GM23248 (cell line): ENCODE measurements at places on chromosomes 1 and 21.

DNA sequence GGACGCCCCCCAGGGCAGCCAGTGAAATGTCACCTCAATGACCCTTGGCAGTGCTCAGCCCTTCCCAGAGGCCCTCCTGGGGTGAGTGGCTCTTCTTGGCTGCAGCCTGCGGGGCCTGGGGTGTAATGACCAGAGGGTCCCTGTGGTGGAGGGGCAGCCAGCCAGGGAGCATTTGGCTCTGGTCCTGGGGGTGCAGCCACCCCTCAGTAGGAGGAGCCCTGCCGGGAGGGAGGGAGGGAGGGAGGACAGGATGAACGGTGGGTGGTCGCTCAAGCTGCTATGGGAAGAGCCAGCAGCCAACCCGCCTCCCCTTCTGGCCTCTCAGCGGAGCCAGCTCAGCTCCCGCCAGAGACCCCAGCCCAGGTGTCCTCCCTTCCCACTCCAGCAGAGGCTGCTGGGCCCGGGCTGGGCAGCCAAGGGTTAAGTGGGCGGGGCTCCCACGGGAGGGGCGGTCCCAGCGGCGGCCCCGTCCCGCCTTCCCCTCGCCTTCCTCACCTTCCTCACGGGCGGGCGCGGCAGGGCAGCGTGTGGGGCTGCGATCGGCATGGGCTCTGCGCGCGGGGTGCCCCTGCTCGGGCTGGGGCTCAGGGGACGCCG is 9.0 kb upstream of the PLCH2 start:
- DNase-seq: no peak

GRCh38 chr1:41776891-41777441 is 141.8 kb downstream of the HIVEP3 start:
- no peak for DNase-seq

- peak; percentile 91 for DNase-seq
Observed at GRCh38 chr1:204506969-204507316, 9.3 kb upstream of the MDM4 start.

DNA sequence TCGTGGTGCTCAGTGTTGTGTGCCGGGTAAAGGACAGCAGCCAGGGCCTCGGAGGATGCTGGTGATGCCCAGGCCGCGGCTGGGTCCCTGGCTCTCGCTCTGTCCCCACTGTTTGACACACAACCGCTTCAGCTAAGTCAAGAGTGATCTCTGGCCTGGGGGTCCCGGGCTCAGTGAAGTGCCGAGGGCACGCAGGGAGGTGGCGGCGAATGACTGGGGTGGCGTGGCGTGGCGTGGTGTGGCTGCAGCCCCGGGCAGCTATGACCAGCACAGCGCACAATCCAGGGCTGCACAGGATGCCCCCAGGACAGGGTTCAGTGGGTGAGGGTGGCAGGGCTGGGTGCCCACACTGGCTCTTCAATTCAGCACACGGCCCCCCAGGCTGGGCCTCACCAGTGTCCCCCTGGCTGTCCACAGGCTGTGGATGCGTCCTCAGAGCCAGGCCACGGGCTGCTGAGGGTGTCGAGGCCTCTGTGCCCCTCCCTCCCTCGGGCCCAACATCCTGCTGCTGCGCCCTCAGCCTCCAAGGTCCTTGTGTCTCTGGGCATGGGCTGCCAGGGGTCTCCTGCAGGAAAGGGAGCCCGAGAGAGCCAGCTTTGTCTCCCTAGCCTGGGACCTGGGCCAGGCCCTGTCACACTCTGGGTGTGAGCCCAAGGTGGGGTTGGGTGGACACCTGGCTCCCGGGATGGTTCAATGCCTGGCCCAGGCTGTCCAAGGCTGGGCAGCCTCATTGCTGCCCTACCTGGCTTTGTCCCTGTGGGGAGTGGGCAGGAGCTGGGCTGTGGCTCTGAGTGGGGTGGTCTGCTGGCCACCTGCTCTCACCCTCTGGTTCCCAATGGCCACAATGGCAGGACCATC is 12.0 kb upstream of the SKI start:
- no peak for DNase-seq

DNA sequence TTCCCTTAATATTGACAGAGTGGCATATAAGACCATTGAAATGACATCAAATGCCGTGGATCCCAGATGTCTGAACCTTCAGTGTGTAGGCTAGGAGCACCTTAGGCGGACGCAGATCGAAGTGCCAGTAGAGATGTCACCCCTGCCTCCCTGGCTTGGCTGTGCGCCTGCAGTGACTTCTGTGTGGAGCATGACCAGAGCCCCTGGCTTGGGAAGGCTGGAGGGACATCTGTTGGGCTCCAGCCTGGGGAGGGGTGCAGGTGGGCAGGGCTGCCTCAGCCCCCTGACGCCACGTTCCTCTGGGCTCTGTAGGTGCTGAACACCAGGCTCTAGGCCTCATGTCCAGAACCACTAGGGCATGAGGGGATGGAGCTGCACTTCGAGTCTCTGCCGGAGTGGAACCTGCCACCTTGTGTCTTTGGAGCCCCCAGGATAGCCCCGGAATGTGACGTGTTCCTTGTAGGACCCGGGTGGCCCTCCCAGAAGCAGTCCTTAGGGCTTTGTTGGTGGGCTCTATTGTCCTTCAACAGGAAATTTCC is 103.8 kb downstream of the ADARB1 start:
- DNase-seq: no peak

DNA sequence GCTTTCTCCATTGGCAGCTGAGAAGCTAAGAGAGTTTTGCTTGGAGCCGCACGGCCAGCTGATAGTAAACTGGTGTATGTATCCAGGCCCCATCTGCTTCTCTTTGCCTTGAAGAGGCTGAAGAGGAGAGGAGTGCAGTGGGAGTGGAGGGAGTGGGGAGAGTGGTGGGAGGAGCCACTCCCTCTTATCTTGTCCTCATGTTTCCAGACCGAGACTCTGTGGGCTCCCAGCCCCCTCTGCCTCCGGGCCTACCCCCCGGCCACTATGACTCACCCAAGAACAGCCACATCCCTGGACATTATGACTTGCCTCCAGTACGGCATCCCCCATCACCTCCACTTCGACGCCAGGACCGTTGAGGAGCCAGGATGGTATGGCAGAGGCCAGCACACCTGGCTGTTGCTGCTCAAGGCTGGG is 6.0 kb upstream of the LRRC71 start:
- no peak for DNase-seq

GRCh38 chr1:54358503-54359168 is 47.6 kb downstream of the SSBP3 start:
- no peak for DNase-seq

DNA sequence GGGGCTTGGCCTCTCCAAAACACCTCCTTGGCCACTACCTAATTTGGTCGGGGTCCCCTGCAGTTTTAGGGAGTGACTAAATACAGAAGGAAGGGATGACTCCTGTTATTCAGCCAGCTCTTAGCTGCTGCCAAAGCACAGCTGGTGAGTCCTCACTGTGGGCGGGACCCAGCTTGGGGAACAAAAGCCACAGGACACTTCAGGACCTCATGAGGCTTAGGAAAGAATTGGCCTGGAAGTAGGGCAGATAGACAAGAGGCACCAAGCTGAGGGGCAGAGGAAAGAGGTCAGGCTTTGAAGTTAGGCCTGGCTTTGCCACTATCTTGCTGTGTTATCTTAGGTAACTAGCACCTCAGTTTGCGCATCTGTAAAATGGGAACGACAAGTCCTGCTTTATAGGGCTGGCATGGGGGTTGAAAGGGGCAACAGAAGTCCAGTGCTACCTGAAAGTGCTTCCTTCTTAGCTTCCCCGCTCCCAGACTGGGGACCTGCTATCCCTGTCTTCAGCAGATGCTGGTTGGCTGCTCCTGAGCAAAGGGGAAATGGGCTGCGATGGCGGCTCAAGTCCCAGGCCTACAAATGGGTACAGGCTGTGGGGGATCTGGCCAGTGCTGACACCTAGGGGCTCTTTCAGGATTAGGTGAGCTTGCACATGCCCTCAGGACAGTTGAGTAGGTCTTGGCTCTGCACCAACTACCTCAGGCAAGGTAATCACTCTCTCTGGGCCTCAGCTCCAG is 15.7 kb downstream of the IFI6 start:
- peak; percentile 95 for DNase-seq

DNA sequence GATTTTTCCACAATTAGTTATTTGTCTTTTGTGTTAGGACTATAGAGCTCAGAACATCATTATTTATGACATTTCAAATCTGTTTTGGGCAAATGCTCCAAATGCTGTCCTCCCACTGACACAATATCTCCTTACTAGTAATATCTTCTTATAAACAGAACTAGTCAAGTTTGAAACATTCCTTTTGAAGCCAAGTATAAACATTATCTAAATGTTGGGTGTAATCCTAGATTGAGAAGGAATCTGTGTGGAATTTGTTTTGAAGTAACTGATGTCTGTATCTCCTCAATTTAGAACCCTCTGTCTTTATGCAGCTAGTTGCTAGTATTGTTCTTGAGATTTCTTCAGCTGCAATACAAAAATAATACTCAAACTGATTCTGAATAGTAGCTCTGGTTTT is 28.5 kb upstream of the PAXBP1 start:
- DNase-seq: no peak

- peak; percentile 14 for DNase-seq
Observed at GRCh38 chr1:47906009-47906432, 91.2 kb downstream of the TRABD2B start.

DNA sequence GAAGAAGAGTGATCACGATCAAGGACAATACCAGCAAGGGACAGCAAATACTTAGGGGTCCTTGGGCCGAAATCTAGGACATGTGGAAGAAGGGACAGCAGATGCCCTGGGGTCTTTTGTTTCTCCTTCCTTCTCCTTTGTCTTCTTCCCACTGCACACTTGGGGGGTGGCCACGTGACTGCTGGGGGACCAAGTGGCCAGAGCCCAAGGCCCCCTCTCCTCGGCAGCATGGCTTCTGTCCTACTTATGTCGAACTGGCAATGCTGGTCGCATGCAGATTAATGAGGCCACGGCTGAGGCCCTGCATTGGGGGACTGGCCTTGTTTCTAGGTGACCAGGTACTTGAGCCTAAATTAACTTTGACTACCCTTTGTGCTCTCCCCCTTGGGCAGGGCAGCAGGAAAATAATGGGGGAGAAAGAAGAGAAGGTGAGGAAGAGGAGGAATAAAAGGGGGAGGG is 83.0 kb downstream of the GRIK3 start:
- no peak for DNase-seq

DNA sequence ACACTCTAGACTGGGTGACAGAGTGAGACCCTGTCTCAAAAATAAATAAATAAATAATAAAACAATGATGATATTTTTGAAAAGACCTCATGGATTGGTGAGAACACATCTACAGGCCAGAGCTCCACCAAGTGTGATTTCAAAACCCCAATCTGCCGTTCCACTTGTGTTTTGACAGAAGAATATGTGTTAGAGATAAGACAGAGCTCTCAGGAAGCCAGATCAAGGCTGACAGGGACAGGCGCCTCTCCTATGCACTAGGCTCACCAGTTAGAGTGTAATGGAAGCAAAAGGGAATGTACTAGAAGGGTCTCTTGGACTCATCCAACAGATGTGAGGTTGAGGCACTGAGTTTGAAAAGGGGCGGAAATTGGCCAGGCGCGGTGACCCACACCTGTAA is 110.7 kb upstream of the ERRFI1 start:
- no peak for DNase-seq

GRCh38 chr1:2999571-2999970 is 21.7 kb upstream of the ACTRT2 start:
- DNase-seq: no peak

- DNase-seq: peak; percentile 38
Observed at GRCh38 chr1:147673406-147673805, 3.1 kb upstream of the ACP6 start.

DNA sequence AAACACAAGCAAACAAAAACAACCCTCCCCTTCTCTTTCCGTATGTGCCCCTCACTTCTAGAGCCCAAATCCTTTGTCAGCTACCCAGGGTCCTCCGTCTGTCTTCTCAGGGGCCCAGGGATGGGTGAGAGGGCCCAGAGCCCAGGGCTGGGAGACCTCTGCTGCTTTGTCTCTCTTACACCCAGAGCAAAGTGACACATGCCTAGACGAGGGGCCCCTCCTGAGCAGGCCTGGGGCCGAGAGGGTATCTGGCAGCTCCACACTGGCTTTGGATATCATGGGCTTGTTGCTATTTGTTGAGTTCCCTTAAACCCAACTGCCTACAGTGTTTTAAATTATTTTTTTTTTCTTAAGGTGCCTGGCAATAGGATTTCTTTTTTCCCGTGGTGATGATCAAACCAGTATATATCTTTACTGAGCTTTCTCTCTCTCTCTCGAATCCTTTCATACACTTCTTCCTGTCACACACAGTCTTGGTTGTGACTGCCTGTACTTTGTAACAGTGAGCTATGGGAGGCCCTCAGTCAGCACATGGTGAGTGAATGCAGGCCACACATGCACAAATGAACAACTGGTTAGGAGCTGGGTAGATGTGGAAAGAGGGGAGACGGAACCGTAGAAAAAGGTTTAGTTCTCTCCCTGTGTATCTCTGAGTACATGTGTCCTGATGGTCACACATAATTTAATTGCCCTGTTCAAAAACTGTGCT is 14.5 kb downstream of the RASSF5 start:
- no peak for DNase-seq

GRCh38 chr1:29669158-29669871 is 433.0 kb downstream of the PTPRU start:
- no peak for DNase-seq

DNA sequence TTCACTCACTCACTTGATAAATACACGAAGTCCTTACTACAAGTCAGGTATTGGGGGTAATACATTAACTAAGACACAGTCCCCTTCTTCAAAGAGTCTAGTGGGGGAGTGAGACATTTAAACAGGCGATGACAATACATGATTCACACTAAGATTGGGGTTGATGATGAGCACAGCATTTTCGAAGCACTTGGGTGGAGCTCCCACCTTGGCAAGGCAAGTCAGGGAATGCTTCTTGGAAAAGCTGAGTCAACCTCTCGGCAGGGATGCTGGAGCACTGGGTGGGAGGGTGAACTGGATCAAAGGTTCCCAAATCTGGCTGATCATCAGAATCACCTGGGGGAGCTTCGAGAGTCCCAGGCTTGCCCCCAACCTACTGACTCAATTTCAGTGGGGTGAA is 57.9 kb upstream of the ENAH start:
- DNase-seq: peak; percentile 92

DNA sequence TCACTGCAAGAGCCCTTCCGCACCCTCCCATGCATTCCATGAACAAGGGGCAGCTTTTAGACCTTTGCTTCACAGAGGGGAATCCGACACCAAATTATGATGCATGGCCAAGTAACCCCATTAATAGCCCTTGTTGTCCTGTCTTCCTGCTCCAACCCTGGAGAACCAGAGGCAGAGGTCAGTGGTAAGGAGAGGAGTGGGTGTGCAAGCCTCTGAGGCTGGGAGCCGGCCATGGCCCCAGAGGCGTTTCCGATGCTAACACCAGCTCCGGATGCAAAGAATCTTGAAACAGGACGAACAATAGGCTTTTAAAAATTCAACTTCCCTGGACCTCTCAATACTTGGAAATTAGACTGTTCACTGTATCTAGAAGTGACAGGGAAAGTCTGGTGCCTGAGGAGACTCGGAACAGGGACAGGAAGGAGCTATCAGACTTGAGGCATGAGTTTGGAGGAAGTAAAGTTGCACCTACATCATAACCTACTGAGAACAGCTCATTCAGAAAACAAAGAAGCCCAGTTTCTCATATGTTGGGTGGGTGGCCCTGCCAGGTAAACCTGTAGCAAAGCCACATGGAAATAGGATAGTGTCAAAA is 101.2 kb upstream of the ERG start:
- no peak for DNase-seq
